Fibroblast of the conjunctiva (primary cell): ENCODE measurements at places on chromosomes 1 and 21.
A peak's percentile ranks its signal among the peaks of the same experiment; 100 is the strongest.

GRCh38 chr21:26169061-26169610 lies 1.4 kb downstream of the APP start:
- peak; percentile 55 for DNase-seq

- no peak for DNase-seq
Measured at GRCh38 chr1:248844526-248844925, 6.5 kb downstream of the ZNF672 start.

DNA sequence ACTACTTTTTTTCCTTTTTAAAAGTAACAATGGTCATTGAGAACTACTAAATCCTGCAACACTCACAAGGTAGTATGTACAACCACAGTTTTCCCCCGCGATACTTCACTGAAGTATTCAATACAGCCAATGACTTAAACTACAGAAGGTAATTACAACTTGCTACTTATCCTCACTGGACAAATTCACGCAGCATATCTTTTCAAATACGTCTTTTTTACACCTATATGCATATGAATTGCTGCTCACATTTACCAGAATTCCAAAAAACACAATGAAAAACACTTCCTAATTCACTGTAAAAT lies 12.4 kb downstream of the NRIP1 start:
- no peak for DNase-seq

GRCh38 chr1:32991819-32992488 lies 27.3 kb upstream of the RNF19B start:
- DNase-seq = no peak

DNA sequence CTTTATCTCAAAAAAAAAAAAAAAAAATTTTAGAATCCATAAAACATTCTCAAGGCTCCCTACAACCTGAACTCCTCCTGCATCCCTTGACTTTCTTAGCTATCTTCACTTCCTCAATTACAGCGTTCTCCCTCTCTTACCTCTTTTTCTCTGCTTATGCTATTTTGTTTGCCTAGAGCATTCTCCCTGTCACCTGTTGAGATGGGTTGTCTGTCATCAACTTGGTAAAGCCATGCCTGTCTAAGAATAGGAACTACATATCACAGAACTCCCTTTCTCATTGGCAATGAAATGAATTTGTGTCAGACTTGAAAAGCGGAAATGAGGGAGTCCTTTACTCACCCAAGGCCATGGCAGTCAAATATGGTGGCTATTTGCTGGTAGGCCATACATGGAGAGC lies 129.6 kb upstream of the CACHD1 start:
- no peak for DNase-seq

GRCh38 chr1:86997538-86997937 lies 83.1 kb downstream of the HS2ST1 start:
- no peak for DNase-seq

GRCh38 chr1:109623601-109624161 lies 4.0 kb downstream of the AMPD2 start:
- DNase-seq = no peak

DNA sequence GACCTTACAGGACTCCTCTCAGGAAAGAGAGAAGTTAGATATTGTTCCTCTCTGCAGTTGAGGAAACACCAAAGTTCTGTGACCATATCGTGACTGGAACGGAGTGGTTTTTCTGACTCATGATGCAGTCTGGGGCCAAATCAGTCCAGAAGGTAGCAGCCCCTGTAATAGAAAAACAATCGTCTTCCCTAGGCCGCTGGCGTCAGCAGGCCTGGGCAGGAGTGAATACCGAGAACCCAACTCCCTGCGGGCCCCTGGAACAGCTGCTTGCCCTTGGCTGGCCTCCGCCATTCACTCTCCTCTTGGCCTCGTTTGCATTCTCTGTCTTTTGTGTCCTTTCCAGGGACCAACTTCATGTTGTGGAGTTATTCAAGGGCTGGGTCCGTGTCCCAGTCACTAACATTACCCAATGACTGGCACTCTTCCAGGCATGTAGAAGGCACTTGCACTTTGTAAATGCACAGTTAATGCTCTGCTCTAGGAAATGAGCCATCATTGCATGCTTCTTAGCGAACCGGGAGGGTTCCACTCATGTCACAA lies 10.9 kb upstream of the CD101 start:
- peak; percentile 81 for DNase-seq

GRCh38 chr1:75202751-75203150 lies 68.6 kb downstream of the LHX8 start:
- DNase-seq = no peak
